ENCODE measurements at places on chromosomes 2 and 18.
A peak's percentile ranks its signal among the peaks of the same experiment; 100 is the strongest.

DNA sequence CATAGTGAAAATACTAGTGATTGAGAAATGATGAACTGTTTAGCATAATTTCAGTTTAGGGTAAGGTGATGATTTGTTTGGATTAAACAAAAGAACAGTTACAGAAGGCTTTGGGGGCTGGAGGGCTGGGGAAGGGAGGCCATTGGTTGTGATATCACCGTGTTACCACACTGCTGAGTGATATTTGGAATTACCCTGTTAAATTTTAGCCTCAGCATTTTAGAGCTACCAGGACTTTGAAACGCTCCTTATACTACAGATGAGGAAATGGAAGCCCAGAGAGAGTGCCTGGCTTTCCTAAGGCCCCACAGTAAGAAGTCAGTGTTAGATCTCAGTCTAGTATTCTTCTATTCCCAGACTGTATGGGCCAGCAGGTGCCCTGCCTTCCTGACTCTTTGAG is 15.6 kb downstream of the ARHGEF33 start:
- DNase-seq: no peak

- DNase-seq: peak; percentile 63
Observed at GRCh38 chr2:100260712-100261620, 61.3 kb downstream of the LONRF2 start.

- no peak for DNase-seq
Observed at GRCh38 chr2:239942090-239942489, 83.1 kb downstream of the NDUFA10 start.

- no peak for DNase-seq
Observed at GRCh38 chr18:59079264-59079663, 60.4 kb upstream of the SEC11C start.

- DNase-seq: no peak
Observed at GRCh38 chr18:51911584-51911983, 428.4 kb upstream of the DCC start.

DNA sequence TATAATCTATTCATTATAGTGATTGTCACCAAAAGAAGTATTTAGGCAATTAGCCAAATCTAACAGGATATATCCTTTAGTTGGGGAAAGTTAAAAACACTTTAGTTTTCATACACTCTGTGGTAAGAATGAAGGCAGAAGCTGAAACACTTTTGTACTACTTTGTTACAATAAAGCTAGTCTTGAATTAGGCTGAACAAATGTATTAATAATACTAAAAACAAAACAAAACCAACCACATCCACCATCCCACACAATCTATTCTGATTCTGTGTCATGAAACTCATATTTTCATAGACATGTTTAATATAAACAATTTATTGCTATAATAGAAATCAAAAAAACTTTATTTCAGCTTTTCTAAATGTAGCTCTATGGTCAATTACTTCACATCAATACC is 508.8 kb downstream of the ZEB2 start:
- DNase-seq: no peak

GRCh38 chr2:48328159-48328809 is 201.7 kb upstream of the STON1 start:
- no peak for DNase-seq

DNA sequence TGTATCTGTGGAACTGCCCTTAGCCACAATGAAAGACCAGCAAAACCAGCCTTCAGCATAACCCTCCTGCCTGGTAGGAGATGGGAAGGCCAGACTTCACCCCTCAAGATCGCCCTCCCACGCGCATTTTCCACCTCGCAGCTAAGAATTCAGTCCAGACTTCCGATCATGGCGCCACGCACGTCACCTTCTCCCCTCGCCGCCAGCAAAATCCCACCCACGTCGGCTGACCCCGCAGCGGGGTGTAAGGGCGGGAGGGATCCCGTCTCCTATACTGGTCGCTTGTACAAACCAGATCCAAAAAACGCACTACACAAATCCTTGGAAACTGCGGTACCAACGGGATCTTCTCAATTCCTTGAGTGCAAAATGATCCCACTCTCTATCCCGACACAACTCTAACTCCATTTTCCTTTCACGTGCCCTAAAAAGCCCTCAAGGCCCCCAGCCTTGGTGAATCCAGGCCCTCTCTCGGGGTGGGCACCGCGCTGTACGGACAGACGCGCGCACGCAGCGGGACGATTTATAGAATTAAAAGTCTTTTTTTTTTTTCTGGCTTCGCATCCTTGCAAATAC is 1.0 kb upstream of the BMPR2 start:
- no peak for DNase-seq

GRCh38 chr2:160362541-160362940 is 131.1 kb downstream of the RBMS1 start:
- no peak for DNase-seq

GRCh38 chr2:28343971-28344715 is 48.5 kb upstream of the FOSL2 start:
- DNase-seq: no peak

Measured in urinary bladder (tissue), 4 donors.